ENCODE measurements at places on chromosomes 16 and 17. TPM values are rescaled to one million over a fixed set of nuclear protein-coding genes. Genes with fewer than 3 reads are reported as not detected.

Gene PER1
- total RNA-seq = 11.2 TPM

Gene TMEM114
- not detected for total RNA-seq

Gene ATF7IP2
- total RNA-seq = 8.0 TPM

DNA sequence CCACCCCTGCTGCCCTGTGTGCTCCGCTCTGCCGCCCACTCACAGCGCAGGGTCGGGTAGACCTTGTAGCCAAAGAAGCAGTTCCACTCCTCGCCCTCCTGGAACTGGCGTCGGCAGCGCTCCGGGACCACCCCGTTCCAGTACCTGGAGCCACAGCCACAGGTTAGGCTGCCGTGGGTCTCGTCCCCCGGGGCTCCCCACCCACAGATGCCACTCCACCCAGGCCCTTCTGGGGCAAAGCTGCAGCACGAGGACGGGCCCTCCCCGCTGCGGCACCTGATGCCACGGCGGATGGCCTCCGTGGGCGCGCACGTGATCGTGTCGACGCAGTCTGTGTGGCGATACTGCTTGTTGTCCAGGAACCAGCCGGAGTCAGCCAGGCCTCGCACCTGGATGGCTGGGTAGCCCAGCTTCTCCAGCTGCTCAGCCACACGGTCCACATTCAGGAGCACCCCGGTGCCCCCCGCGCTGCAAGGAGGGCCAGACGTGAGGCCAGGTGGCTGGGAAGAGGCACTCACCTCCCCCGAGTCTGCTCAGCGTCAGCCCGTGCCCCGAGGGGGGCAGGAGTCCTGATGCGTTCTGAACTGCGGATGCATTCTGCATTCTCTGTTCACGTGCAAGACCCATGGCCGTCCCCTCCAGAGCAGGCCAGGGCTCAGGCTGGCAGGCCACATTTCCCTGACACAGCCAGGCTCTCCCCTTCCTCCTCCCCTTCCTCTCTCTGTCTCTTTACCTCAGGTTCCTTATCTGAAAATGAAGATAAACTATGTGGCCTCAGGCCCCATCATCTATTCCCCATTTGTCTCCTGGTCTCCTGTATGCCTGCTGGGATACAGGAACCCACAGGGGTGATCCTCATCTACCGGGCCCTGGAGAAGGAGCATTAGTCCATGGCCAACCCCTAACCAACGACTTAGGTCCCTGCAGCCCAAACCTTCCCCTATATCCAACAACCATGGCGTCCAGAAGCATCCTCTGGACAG is 4.1 kb downstream of the NOTUM start:
- peak; percentile 76 for DNase-seq

DNA sequence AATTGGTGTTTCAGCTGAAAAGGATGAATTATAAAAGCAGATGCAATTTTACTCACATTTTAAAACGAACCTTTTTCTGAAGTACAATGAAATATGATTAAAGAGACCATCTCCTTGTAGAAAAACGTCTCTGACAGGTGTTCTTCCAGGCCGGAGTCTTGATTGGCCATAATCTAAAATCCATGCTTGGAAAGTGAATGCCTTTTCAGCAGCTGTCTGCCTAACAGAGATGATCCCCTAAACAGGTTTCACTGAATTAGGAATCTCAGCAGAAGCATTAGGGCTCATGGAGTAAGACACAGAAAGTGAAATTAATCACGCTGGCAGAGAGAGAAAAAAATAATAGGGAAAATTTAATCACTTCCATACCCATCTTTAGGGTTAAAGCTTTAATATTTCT is 39.3 kb upstream of the IRX5 start:
- DNase-seq = no peak

DNA sequence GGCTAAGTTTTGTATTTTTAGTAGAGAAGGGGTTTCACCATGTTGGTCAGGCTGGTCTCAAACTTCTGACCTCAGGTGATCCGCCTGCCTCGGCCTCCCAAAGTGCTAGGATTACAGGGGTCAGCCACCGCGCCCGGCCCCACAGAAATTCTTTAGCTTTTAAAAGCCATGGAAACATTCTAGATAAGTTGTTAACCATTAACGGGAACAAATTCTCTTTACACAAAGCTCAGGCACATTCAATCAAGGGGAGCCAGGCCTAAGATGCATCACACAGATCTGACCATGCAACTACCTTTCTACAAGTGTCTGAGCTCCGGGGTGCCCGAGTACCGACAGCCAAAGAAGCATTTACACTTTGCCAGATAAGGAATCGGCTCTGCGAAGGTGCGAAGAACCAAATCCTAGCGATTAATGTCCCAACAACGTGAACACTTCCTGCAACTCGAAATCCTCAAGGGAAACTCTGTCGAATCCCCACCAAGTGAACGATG is 1.0 kb downstream of the EMC8 start:
- peak; percentile 89 for DNase-seq

DNA sequence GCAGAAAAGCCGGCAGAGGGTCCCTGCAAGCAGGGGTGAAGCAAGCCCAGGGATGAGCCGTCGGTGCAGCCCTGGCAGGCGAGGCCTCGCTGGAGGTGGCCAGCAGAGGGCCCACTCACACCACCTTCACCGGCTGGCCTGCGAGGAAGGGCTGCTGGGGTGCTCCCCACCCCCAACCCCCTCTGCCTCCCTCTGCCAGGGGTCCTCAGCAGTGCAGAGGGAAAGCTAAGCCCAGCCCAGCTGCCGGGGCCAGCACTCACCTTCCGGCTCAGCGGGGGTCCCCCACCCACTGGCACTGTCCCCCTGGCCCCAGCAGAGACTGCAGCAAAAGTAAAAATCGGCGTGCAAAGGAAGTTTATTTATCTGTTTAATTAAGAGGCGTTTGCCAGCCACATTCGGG is 113.4 kb downstream of the ENGASE start:
- DNase-seq = peak; percentile 97

- DNase-seq = peak; percentile 98
Observed at GRCh38 chr16:1182950-1183907, 30.3 kb downstream of the CACNA1H start.

DNA sequence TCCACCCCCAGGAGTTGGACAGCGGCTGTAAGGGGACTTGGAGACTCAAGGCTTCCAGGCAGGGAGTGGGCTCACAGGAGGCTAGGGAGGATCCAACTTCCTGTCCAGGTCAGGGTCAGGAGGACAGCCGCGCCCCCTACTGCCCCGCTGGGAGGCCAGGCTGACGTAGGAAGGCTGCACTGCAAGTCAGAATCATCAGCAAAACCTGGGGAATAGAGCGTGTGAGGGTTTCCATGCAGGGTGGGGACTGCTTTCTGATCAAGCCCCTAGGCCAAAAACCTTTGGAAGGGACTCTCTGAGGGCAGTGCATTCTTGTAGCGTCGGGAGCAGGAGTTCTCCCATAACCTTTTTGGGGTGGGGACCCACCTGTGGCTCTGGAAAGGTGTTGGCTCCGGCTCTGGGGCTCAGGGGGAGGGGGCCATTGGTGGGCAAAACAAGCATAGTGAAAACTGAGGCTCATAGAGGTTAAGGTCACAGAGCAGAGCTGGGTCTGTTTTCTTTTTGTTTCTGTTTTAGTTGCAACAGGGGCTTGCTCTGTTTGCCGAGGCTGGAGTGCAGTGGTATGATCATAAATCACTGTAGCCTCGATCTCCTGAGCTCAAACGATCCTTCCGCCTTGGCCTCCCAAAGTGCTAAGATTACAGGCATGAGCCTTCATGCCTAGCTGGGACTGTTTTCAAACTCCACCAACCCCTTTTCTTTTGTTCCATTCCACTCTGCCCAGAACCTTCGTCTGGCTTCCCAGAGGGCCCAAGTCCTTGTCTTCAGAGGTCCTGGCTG is 22.1 kb downstream of the RAI1 start:
- DNase-seq = peak; percentile 84

- DNase-seq = no peak
Observed at GRCh38 chr16:86300746-86301481, 209.4 kb upstream of the FOXF1 start.

DNA sequence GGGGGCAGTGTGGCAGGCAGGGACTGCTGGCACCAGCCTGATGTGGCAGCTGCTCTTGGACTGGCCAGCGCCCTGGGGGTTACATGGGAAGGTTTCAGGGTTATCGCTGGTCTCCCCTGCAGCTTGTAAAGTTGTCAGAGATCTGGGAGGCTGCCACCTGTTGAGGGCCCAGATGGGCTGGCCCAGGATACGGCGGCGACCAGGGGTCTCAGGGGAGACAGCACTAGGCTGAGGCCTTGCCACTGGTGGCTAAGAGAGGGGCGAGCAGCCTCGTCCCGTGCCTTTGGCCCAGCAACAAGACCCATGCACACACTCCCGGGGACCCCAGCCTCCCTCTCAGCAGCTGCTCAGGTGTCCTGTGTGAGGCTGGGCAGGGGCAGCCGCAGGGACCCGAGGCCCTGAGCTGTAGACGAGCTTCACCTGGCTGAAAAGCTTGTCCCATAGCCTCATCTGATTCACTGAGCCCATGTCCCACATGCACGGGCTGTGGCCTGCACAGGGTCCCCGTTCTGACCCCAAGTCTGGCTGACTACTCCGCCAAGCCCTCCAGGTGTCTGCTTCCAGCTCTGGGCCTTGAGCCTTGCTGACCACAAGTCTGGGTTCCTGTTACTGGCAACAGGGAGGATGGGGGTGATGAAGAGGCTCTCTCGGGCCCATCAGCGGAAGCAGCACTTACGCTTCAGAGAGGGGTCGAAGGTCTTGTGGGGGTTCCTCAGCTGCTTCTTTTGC is 6.2 kb downstream of the DUS1L start:
- peak; percentile 77 for DNase-seq

DNA sequence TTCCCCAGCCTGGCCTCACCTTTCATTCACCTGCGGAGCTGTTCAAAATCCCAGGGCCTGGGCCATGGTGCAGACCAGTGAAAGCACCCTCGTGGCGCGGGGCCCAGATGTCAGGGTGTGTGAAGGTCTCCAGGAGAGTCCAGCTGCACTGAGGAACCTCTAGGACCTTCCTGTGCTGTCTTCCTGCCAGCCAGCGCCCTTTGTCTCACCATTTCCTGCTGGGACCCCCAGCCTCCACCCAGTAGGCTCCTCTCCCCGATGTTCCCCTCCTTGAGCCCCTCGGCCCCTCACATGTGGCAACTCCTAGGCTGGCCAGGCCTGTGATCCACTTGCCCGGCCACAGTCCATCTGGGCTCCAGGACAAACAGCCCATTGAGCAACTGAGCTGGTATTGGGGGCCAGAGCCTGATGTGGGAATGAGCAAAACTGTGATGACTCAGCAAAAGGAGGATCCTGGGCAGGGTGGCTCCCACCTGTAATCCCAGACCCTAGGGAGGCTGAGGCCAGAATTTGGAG is 677 bp downstream of the SULT1A2 start:
- DNase-seq = peak; percentile 51

DNA sequence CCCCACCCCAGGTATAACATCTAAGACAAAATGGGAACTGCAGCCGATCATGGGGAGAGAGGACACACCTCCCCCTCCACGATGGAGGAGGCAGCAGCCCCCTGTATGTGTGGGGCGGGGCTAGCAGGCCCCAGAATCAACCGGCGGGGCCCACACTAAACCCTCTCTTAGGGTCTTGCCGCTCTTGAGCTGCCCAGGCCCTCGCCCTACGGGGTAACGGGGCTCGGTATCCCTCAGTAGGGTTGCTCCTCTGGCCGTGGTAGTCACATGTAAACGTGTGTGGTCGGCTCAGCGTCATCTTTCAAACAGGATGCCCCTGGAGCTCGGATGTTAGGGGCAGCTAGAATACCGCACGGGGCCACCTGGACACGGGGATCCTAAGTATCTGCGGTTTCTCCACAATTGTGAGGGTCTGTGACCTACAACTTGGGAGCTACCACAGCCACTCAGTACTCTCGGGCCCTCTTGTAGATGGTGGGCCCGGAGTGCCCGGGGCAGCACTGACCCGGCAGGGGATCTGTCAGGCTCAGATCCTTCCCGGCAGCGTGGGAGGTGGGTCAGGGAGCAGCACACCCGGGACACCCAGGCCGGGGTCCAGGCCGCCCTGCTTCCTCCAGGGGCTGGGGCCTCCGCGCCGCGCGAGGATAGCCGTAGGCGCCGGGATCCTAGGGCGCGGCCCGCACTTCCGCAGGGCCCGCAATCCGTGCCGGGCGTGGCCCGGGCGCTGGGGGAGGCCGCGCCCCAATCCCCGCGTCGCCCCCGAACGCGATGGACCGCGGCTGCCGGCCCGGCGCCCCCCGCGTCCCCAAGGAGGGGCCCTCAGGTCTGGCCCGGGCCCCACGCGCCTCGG is 781 bp downstream of the ARHGDIA start:
- DNase-seq = peak; percentile 95

All from osteoblast (primary cell).